Bronchial epithelial cell (primary cell): ENCODE measurements at places on chromosomes 2 and 18.

DNA sequence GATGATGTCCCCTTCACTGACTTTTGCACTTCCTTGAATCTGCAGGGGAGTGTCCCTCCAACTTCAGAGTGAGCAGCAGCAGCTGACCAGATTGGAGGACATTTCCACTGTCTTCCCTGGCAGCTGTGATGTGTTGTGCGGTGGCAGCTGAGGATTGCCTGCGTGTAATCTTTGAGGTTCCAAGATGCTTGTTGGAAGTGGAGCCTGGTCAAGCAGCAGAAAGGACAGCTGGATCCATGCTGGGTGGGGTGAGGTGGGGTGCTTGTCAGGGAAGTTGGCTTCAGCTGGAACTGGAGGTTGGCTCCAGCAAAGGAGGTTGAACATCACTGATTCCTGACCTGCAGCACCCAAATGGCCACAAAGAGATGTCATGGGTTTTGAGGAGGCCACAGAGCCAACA lies 64.8 kb downstream of the ST3GAL5 start:
- no peak for DNase-seq

GRCh38 chr2:113851640-113852039 lies 38.2 kb upstream of the ACTR3 start:
- peak; percentile 80 for DNase-seq

GRCh38 chr2:15980605-15981098 lies 40.3 kb downstream of the MYCN start:
- DNase-seq: no peak

DNA sequence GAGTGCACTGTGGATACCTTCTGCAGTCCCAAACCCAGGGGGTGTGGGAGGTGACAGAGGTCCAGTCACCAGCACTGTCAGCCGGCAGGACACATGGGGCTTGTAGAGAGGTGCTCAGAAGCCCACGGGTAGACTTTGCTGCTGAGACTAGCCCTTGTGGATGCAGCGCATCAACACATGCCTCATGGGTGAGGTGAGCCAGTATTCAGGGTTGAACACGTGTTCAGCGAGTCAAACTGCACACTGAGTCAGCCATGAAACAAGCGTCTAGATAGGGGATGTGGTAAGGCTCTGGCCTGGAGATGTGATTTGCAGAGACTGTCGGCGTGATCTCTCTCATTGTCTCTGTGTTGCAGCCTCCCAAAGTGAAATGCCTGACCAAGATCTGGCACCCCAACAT lies 35.8 kb upstream of the SCLY start:
- peak; percentile 84 for DNase-seq

DNA sequence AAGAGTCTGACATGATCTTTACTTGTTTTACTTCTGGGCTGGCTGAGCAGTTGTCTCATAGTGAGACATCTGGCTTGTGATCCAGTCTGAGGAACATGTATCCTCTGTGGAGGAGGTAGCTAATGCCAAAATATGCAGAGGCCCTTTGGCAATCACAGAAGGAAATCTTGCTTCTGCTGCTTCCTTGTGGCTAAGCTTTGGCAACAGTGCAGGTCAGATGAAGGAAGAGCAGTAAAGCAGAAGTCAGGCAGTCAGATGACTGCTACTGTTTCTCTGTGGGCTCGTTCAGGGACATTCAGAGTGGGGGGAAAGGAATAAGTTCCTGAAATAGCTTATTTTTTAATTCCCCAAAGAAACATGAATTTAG lies 22.3 kb downstream of the DOK1 start:
- no peak for DNase-seq

- no peak for DNase-seq
Measured at GRCh38 chr2:198641161-198641560, 816.6 kb downstream of the SATB2 start.

GRCh38 chr2:230877759-230878598 lies 13.2 kb downstream of the ITM2C start:
- DNase-seq: no peak

GRCh38 chr18:23415515-23415914 lies 37.6 kb upstream of the RIOK3 start:
- DNase-seq: no peak

DNA sequence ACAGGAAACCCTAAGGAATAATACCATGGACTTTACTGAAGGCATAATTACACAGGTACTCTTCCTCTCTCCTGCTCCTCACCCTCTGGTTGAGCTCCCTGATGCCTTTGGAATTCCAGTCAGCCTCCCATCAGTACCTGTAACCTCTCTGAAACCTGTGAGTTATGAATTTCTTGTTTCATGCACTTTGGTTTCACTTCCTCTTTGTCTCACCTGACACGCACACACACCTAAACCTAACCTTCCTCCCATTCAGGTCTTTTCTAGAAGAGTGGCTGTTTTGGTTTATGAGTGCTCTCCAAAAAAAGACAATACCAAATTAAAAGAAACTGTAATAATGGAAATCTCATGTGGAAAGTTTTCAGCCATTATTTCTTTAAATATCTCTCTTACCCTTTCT lies 451.3 kb upstream of the VWC2L start:
- DNase-seq: peak; percentile 3

DNA sequence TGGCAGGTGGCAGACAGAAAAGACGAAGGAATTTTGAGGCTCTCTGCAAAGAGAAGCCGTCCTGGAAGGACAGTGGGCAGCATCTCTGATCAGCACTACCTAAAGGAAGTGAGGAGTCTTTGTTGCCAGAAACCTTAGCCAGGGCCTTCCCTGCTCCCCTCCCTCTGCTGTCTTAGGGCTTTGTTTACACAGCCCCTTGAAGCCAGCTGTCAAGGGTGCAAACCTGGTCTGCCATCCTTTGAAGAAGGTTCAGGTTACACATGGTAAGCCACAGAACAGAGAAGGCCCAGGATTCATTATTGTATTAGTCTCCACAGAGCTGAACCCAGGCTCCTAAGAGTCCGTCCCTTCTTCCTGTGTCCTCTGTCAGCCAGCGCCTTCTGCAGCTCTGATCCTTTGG lies 356.7 kb downstream of the TGIF1 start:
- DNase-seq: no peak

DNA sequence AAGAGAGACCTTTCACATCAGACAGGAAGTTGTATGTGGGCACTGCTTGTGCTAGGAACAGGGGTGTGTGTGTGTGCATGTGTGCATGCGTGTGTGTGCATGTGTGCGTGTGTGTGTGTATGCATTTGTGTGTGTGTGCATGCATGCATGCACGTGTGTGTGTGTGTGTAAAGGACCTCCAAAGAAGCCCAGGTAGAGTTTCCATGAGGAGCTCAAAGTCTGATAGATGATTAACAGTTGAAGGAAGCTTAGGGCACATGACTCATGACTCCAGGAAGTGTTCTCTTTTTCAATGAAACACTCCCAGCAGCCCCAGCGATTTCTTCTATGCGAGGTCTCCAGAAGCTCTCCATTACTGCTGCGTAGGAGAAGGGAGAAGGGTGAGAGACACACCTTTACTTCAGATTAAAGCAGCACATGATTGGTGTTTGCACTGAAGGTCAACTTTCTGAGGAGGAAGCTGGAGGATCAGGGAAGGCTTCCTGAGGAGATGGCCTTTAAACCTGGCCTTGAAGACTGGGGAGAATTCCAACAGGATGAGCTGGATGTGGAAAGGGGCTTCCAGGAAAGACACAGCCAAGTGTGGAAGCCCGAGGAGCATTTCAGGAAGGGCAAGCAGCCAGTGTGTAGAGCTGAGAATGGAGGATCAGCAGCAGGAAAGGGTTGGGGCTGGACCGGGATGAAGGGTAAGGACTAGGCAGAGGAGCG lies 77.7 kb downstream of the SMAD4 start:
- peak; percentile 46 for DNase-seq

DNA sequence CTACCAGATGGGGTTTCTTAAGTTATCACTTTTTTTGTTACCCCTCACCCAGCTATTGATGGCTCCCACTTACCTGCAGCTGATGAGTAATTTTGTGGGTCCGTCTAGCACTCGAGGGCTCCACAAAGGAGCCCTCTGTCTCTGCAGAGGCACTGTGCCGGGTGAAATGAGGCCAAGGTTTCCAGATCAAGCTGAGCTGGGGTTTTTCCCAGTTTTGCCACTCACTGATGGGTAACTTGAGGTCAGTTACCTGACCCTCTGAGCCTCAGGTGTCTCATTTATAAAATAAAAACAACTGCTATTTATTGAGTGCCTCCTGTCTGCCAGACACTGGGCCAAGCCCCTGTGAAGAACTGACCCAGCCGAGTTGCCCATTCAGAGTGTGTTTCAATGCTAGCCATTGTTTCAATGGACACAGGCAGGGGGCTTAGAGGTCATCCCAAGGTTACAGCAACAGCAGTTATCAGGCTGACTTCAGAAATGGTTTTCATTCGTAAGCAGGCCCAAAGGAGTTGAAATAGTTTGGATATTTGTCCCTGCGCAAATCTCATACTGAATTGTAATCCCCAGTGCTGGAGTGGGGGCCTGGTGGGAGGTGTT lies 192.9 kb downstream of the NCK2 start:
- no peak for DNase-seq

GRCh38 chr2:97806738-97807618 lies 93.6 kb downstream of the ZAP70 start:
- peak; percentile 60 for DNase-seq

GRCh38 chr2:75560022-75560767 lies 544 bp downstream of the EVA1A start:
- peak; percentile 30 for DNase-seq

DNA sequence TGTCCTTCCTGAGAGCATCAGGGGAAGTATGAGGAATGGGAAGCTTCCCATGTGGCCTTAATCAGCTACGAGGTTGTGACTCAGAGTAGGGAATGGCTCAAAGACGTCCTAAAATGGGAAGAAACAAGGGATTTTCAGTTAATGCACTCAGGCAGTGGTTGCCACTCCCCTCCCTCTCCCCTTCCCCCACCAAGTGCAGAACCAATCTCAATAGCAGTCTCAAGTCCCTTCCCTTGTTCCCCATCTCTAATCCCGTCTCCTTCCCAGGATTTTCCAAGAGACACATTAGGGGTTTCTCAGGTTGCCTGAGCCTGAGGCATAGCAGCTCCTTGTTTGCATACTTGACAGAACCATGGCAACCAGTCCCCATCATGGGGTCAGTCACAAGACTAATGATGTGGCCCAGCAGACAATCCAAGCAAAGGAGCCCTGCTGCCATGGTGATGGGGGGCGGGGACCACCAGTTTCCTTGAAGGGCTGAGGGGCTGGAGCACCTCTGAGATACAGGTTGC lies 18.2 kb upstream of the RESP18 start:
- no peak for DNase-seq

GRCh38 chr2:202065876-202066275 lies 7.2 kb upstream of the KIAA2012 start:
- DNase-seq: no peak

GRCh38 chr2:32626639-32627221 lies 1.1 kb upstream of the TTC27 start:
- DNase-seq: no peak

DNA sequence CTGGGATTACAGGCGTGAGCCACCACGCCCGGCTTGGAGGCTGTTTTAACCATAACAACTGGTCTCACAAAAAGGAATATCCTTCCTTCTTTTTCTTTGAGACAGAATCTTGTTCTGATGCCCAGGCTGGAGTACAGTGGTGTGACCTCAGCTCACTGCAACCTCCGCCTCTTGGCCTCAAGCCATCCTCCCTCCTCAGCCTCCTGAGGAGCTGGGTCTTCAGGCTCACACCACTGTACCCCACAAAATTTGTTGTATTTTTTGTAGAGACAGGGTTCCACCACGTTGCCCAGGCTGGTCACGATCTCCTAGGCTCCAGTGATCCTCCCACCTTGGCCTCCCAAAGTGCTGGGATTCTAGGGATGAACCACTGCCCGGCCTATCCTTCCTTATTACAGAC lies 21.7 kb downstream of the CTIF start:
- no peak for DNase-seq

- peak; percentile 13 for DNase-seq
Measured at GRCh38 chr2:169716238-169716886, 17.3 kb upstream of the KLHL23 start.

DNA sequence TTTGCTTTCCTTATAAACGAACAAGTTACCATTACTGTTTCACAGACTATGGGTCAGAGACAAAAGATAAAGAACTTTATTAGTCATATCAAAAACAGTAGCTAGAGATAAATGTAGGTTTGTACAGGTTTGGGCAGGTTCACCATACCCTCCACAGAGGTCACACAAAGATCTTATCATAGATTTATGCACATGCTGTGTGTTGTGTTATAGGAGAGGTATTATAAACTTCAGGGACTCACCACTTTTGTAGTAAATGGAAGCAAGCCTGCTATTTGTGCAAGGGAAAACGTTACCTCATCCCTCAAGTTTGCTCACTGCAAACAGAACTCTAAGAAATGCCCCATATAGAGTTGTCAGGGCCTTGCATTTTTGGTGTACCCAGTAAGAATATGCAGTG lies 584.5 kb upstream of the LRRTM1 start:
- peak; percentile 15 for DNase-seq

- peak; percentile 47 for DNase-seq
Measured at GRCh38 chr2:27792759-27793158, 21.2 kb downstream of the MRPL33 start.

DNA sequence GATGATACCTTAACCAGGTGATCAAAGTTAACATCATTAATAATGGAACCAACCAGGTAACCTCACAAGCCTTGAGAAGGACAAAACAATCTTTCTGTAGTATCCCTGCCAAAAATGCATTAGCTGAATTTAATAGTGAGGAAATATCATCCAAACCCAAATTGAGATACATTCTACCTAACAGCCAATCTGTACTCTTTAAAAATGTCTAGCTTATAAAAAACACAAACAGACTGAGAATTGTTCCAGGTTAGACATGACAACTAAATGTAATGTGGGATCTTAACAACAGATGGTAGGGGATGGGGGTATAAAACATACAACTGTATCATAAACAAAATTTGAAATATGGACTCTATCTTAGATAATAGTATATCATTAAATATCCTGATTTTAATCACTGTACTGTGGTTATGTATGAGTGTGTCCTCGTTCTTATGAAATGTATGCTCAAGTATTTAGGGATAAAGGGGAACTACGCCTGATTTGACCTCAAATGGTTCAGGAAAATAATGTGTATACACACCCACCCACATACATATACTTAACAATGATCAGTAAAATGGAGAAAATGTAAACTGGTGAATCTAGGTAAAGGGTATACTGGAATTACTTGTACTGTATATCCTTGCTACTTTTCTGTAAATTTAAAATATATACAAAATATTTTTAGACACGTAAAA lies 1.7 kb downstream of the FANCL start:
- DNase-seq: no peak

DNA sequence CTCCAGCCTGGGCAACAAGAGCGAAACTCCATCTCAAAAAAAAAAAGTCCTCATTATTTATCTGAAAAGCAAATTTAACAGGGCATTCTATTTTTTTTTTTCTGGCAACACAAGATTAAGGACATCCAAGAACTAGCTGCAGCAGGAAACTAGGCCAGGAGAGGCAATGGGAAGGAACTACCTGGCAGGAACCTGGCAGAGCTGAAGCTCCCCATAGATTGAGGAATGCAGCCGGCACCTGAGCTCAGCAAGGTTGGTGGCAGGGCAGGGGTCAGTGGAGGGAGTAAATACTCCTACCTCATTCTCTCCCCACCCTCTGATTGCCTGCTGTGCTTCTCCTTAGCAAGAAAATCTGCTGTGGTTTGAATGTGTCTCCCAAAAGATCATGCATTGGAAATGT lies 30.4 kb upstream of the LAPTM4A start:
- no peak for DNase-seq

GRCh38 chr2:24175631-24176187 lies 856 bp downstream of the FAM228A start:
- DNase-seq: peak; percentile 13

- DNase-seq: no peak
Measured at GRCh38 chr2:238104691-238105371, 4.7 kb downstream of the ESPNL start.

GRCh38 chr2:226118471-226119429 lies 680.9 kb downstream of the IRS1 start:
- peak; percentile 98 for DNase-seq
